T follicular helper cell (primary cell): ENCODE measurements at places on chromosomes 4 and X.

- DNase-seq = no peak
Measured at GRCh38 chrX:123959281-123960063, 2.0 kb upstream of the STAG2 start.

- DNase-seq = no peak
Measured at GRCh38 chr4:154534296-154534695, 15.9 kb downstream of the PLRG1 start.

DNA sequence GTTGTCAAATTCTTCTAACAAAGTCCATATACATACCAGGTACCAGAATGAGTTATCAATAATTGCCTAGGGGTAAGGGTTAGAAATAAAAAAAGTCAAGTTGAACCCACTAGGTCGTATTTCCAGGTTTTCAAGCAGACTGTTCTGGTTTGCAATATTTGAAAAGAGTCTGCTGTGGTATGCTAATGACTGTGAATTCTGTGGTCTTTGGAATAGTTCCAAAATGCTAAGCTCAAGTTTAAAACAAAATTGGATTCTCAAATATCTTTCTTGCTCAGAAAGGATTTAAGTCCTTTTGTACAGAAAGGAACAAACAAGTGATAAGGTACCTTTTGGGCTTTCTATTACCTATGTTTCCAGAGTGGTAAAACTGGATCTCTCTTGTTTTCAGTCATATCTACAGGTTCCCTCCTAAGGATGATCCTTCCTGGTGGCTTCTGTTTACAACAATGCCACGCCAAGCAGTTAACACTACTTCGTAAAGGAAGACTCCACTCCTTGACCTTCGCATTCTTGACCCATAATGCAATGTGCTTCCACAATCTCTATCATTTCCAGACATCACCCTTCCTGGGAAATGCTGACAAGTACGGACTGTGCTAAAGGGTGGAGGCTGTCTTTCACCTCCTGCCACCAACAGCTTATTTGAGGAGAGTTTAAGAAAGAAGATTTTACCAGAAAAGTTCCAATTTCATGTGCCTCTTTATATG lies 531.7 kb upstream of the FTHL17 start:
- DNase-seq = no peak

GRCh38 chrX:154487518-154488290 lies 1.3 kb upstream of the UBL4A start:
- no peak for DNase-seq

DNA sequence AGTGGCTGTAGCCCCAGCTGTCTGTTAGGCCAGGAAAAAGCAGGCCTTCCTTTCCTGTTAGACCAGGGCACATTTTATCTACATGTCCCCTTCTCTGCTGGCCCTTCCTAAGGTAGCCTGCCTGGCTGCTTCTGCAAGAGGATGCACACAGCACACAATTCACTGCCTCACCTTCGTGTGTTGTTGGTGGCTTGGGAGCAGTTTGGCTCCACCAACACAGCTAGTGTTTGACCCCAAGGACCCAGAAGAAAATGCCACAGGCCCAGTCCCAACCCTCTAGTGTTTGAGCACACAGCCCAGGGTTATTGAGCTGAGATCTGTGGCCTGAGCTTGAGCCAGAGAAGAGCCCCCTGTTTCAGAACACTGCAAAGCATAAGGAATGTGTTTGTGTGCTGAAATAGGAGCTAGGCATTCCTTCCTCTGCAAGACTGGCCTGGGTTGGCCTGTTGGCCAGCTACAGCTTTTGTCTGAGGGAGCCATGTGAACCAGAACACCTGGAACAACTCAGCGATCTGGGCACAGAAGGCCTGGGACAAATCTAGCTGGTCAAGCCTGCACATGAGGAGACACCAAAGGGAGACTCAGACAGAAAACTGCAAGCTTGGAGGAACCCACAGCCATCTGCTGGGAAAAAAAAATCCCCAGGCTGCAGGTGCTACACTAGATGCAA lies 26.4 kb downstream of the MAGEE1 start:
- no peak for DNase-seq

GRCh38 chr4:4472344-4472958 lies 69.4 kb downstream of the STX18 start:
- DNase-seq = no peak

- DNase-seq = no peak
Measured at GRCh38 chrX:121093011-121093410, 45.6 kb downstream of the GLUD2 start.

- no peak for DNase-seq
Measured at GRCh38 chr4:186727169-186727976, 3.7 kb upstream of the FAT1 start.

GRCh38 chrX:132022198-132022966 lies 720 bp upstream of the STK26 start:
- no peak for DNase-seq

DNA sequence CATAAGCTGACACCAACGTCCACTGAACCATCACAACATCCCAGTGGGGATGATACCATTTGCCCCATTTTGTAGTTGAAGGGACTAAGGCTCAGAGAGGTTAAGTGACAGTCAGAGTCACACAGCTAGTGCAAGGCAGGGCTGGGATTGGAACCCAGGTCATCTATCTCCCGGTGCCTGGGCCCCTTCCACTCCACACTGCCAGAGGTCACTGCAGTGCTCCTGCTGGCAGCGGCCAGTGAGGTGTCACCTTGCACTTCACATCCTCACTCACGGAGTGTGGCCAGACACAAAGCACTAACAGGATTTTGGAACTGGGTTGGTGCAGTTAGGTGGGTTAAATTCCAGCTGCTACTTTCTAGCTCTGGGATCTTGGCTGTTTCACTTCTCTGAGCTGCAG lies 118.7 kb downstream of the ENPP6 start:
- no peak for DNase-seq

- no peak for DNase-seq
Measured at GRCh38 chrX:56765811-56766553, 36.9 kb downstream of the NBDY start.

DNA sequence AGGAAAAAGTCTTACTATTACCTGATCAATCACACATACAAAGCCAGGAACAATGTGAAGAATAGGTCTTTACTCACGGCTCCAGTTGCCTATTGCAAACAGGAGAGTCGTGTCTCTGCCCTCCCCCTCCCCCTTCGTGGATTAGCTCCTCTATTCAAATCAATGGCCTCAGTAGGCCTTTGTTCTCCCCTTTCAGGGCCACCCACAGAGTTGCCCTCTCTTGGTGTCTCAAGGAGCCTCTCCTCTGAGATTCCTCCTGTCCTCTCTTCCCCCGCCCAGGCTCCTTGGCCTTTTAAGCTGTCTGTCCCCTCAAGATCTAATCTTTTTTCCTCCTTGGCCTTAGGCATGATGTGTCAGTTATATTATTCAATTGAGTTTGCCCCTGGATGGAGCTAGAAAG lies 107.2 kb upstream of the NALF2 start:
- no peak for DNase-seq

GRCh38 chr4:185344743-185345538 lies 50.8 kb downstream of the LRP2BP start:
- no peak for DNase-seq

DNA sequence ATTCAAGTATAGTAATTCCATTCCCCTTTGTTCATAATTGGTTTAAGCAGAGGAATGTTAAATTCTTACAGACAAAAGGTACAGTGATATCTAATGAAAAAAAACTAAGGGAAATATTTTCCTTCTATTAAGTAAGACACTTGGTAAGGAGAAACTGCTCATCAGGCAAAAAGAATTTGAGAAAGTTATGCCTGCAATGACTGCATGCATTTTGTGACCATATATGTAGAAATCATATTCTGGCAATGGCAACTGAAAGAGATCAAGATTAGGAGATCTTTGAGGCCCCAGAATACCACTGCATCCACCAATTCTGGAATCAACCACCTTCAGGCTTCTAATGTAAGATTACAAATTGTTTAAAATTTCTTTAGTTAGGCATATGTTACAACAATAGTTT lies 364.8 kb downstream of the PCDH10 start:
- DNase-seq = no peak

DNA sequence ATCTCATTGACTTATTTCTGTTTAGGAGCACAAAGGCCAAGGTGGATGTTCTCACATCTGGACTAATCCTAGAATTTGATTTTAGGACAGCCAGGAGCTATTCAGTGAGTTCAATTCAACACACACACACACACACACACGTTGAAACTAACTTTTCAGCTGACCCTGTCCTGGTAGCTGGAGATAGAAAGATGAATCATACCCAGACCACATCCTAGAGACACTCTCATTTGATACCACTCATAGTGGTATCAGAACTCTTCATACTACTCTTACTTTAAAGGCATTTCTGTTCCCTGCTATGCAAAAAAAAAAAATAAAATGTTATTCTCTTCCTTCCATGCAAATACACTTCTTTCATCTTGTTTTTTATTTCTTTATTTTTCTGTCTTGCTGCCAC lies 36.7 kb downstream of the KLF8 start:
- DNase-seq = no peak

DNA sequence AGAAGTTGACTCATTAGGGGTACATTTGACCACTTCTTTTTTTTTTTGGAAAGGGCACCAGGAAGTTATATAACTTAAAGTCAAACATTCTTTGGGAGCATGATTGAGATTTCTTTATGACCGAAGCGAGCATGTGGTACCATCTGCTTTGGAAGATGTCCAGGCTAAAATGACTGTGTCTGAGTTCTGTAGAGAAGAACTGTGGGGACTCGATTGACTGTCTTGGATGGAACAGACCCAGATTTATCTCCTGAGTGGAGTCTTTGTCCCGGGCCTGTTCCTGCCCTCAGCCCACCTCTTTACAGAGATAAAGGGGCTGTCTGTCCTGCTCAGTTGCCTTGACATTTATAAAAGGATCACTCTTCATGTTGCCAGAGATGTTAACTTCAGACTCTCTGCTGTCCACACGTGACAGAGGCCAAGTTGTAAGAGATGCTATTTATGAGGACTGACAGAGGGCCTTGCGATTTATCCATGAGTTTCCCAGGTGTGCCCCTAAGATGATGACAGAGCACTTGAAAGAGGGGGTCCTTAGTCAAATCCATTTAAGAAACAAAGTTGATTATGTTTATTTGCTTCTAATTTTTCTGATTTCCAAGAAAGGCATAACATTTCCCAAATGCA lies 16.8 kb downstream of the SMIM20 start:
- no peak for DNase-seq

- no peak for DNase-seq
Measured at GRCh38 chr4:116453127-116453526, 632.2 kb downstream of the TRAM1L1 start.

DNA sequence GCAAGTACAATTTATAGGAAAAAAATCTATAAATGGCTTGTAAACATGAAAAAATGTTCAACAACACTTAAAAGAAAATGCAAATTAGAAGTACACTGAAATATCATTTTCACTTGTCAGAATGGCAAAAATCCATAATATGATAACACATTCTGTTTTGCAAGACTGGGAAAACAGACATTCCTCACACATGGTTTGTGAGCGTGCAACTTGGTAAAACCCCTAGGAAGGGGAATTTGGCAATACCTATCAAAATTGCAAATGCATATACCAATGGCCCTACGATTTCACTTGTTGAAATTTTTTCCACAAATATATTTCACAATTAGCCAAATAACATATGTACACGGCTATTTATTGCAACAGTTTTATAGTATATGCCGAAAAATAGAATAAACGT lies 31.4 kb downstream of the TBC1D9 start:
- DNase-seq = no peak

GRCh38 chrX:48076343-48076742 lies 4.9 kb upstream of the ZNF630 start:
- no peak for DNase-seq

DNA sequence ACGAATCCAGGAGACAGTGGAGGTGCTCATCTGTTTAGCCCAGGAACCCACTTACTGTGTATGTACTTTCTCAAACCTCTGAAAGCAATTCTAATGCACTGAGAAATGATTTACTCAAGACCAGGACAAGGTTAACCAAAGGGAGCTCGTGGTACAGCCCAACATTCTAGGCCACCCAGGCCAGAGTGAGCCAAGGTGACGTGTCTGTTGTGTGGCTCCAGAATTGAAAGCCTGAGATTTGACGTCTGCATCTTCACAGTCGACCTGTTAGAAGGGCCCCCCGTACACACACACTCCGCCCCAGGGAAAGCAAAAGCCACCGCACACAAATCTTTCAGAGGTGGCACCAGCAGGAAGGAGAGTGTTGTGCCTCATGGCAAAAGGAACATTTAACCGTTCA lies 2.3 kb downstream of the MAP3K15 start:
- DNase-seq = no peak

DNA sequence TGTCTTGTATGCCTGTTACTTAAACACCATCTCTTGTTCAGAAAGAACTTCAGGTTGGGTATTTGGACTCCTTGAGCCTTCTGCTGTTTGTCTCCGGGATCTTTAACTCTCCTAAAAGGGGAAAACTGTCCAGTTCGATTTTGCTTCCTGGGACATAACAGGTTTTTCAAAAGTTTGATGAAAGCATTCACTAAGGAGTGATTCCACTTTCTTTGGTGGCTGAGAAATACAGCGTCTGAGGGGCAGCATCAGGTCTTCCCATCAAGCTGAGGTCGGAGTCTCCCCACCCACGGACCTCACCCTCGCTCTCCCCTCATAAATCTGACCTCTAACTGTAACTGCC lies 1.4 kb downstream of the AFAP1 start:
- DNase-seq = no peak

- no peak for DNase-seq
Measured at GRCh38 chr4:67608027-67608426, 49.5 kb downstream of the STAP1 start.

- no peak for DNase-seq
Measured at GRCh38 chr4:186015212-186015817, 53.6 kb upstream of the TLR3 start.

DNA sequence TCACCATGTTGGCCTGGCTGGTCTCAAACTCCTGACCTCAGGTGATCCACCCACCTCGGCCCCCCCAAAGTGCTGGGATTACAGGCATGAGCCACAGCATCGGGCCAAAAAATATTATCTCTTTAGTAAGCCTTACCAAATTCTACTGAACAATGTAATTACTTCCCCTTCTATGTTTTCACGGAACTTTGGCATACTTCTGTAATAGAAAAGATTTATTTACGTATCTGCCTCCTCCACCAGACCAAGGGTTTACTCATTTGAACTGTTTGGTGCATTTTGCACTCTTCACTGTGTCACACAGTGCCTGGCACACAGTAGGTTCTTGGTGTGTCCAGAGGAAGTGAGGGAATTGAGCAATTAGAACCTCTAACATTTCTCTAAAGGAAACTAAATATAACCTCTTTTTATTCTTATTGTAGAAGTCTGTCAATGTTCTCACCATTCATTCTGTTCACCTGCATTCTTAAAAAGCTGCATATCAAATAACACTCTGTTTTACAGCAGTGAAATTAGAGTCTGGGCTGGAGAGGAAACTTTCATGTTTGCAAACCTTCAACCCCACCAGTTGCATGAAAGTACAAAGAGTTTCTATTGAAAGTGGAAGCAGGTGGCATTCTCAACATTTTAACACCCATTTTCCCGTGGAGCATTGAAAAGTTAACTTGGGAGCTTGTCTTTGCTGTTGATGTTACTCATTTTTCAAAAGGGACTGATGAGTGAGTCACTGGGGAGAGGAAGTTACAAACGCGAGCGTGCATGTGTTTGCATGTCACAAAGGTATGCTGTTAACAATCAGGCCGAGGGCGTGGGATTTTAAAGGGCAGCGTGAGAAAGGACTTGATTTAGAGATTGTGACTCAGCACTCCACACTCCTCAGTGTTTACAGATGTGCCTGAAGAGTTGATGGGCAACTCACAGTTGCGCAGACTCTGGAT lies 314.1 kb downstream of the STK32B start:
- DNase-seq = no peak

- no peak for DNase-seq
Measured at GRCh38 chr4:166838975-166839614, 395.2 kb downstream of the SPOCK3 start.
